T47D (cell line): ENCODE measurements at places on chromosomes 5 and 9.

DNA sequence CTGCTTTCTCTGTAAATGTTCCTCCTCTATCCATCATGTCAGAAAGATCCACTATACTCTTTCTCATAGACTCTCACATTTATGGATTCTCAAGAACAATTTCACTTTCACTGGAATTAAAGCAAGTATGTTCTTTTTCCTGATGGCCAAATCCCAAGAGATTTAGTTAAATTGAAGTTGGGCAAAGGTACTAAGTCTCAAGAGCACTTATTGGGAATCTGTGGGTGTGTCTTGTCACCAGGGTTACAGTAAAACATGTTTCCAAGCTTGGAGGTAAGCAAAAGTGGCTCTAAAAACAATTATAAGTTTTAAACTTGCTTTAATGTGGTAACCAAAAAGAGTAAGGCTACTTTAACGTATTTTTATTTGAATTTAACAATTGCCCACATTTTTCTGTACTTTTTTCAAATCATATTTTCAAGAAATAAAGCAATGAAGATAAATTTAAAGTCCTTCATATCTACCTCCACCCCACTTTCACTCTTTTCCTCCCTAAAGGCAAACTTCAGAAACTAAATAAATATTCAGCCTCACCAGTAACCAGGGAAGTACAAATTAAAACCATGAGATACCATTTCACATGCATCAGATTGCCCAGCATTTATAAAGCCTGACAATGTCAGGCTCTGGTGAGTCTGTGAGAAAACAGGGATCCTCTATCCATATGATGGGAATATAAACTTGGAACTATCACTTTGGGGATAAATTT lies 387.4 kb downstream of the CETN3 start:
- no peak for DNase-seq

DNA sequence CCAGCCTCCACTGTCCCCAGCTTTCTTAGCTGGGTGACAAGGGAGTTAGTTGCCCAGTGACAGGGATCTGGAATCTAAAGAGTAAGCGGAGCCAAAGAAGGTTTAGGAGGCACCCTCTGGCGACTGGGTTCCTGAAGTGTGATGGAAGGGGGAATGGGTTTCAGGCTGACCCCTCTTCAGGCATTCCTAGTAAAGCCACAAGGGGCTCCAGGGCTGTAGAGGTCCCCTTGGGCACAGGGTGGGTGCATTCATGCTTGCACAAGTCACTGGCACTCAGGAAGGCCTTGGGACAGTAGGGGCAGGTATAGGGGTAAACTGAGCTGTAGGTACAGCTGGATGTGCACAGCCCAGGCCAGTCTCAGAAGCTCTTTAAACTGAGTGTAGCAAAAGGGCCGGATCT lies 74.2 kb downstream of the CPLANE1 start:
- no peak for DNase-seq

- DNase-seq = no peak
Observed at GRCh38 chr5:110716247-110717245, 9.9 kb downstream of the TMEM232 start.

- no peak for DNase-seq
Observed at GRCh38 chr5:61417851-61418250, 85.8 kb downstream of the ZSWIM6 start.

DNA sequence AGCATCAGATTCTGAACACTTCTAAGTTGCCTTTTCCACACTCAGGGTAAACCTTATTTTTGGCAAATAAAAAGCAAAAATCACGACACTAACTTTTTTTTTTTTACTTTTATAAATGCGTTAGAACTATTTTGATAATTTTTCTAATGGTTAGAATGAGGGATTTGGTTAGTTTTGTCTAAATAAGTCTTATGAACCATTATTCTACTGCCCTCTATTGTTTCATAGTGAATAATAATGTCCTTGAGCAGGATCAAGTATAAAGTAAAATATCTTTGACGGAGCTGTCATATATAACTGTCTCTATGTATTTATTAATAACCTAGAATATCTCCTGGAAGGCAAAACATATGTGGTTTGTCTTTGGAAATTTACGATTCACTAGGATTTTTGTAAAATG lies 631.8 kb downstream of the GABRG2 start:
- DNase-seq = peak; percentile 14

GRCh38 chr5:80072103-80073073 lies 37.2 kb downstream of the THBS4 start:
- DNase-seq = no peak

DNA sequence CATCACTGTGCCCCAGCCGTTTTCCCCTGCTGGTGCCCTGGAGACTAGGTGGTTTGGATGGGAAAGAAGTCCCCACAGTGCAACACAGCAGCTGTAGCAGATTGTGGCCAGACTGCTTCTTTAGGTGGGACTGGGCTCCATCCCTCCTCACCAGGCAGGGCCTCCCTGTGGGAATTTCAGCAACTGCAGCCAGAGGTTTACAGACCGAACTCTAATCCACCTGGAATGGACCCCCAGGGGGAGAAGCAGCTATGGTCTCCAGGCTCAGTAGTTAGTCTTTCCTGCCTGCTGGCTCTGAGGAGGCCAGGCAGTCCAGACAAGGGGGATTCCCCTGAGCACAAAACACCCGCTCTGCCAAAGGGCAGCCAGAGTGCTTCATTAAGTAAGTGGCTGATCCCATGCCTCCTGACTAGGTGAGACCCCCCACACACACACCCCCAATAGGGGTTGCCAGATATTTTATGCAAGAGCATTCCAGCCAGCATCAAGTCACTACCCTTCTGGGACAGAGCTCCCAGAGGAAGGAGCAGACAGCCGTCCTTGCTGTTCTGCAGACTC lies 188.9 kb downstream of the SGCD start:
- no peak for DNase-seq

- DNase-seq = no peak
Observed at GRCh38 chr5:129114539-129115193, 20.1 kb downstream of the ISOC1 start.

DNA sequence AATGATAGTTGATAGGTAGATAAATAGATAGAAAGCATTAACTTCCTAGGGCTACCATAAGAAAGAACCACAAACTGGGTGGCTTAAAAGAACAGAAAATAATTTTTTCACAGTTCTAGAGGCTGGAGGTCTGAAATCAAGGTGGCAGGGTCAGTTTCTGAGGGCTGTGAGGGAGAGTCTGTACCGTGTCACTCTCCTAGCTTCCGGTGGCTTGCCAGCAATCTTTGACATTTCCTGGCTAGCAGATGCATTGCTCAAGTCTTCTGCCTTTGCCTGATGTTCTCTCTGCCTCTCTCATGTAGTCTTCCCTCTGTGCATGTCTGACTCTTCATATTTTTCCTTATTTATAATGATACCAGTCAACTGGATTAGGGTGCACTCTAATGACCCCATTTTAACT lies 1132.7 kb downstream of the CDH9 start:
- no peak for DNase-seq

DNA sequence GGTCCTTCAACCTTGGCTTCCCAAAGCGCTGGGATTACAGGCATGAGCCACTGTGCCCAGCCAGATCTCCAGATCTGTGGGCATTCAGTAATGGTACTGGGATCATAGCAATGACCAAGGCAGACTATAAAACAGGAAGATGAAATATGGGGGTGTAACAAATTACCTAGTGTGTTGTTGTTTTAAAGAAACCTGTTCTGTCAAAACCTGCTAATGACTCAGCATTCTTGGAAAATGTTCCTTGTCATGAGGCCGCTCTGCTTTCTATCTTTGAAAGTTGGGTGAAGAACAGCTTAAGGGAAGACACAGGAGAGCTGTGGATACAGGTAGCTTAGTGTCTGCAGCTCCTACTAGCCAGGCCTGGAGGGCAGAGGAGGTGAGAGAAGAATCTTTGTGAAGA lies 19.4 kb downstream of the TARS1 start:
- no peak for DNase-seq

DNA sequence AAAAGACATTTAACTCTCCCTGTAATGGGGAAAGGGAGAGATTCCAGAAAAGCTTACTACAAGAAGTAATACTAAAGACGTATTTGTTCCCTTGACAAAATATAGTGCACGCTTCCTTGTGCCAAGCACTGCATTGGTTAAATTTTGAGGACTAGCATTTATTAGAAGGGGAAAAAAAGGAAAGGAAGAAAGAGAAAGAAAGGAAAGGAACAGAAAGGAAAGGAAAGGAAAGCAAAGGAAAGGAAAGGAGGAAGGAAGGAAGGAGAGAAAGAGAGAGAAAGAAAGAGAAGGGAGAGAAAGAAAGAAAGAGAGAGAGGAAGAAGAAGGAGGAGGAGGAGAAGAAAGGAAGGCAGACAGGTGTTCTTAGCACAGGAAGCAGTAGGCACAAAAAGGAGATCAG lies 110.1 kb upstream of the CDH6 start:
- no peak for DNase-seq

GRCh38 chr9:99150451-99151171 lies 45.7 kb downstream of the TGFBR1 start:
- no peak for DNase-seq

DNA sequence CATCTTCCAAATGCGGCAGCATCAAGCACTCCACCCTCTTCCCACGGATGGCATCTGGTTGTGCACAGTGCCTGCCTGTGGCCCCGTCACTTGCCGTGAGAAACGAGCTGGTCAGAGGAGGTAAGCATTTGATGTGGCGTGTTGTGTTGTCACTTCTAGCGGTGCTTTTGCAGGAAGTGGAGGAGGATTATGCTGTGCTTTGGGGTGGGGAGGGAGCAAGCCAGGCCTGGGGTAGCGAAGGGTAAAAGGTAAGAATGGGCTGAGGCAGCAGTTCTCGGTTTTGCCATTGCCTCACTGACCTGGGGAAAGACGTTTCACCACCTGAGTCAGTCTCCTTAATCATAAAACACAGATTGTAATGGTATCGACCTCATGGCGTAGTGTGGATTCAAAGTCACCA lies 2.3 kb upstream of the POMT1 start:
- DNase-seq = no peak

- no peak for DNase-seq
Observed at GRCh38 chr5:59037453-59037852, 454.6 kb downstream of the RAB3C start.

DNA sequence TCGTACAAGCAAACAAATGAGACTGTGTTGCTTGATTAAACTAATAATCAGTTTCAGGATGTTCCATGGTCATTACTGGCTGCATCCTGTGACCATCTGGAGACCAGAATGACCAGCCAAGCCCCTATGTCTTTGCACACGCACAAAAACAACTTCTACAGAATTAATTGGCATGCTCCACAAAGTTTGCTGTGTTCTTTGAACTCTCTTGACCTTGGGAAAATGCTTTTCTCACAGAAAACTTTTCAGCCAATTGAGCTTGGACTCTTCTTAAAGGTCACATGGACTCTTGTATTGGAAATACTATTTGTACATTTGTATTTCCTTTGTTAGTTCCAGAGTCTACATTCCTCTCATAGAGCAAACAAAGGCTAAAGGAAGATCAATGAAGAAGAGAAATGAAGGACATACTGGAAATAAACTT lies 147.8 kb downstream of the ARRDC3 start:
- no peak for DNase-seq

GRCh38 chr5:168165977-168166376 lies 125.5 kb upstream of the WWC1 start:
- no peak for DNase-seq

- DNase-seq = no peak
Observed at GRCh38 chr5:169554251-169554650, 29.3 kb upstream of the SPDL1 start.

DNA sequence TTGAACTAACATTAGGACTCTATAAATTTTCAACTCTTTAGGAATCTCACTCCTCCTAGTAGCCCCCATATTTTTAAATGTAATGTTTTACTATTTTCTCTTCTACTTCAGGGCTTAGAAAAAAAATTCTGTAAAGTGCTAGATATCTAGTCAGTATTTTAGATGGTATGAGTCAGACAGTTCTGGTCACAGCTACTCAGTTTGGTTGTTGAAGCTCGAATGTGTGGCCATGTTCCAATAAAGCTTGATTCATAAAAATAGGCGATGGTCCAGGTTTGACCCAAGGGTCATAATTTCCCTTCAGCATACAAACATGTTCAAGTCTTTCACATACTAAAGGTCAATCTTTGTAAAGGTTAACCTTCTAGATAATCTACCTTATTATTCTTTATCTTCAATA lies 566.0 kb upstream of the CDH18 start:
- no peak for DNase-seq

DNA sequence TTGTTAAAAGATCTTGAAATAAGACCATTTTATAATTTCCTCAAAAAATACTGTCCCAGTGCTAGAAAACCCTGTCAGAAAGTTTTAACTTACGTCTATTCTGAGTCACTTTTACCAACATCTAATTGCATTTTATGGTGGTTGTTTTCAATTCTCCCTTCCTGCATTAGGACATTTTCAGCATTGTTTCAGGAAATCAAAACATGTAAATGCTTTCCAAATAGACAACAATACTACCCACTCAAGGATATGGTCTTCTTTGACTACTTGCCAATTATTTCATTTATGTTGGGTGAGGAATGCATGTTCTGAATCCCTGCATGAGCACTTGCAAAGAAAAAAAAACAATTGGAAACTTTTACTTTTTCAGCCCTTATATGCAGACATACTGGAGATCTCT lies 284.6 kb upstream of the PDE4D start:
- DNase-seq = no peak

- DNase-seq = no peak
Observed at GRCh38 chr5:59489551-59489950, 404.0 kb downstream of the PDE4D start.
